NCI-H1930 (cell line): ENCODE measurements at places on chromosomes 2 and 18.

DNA sequence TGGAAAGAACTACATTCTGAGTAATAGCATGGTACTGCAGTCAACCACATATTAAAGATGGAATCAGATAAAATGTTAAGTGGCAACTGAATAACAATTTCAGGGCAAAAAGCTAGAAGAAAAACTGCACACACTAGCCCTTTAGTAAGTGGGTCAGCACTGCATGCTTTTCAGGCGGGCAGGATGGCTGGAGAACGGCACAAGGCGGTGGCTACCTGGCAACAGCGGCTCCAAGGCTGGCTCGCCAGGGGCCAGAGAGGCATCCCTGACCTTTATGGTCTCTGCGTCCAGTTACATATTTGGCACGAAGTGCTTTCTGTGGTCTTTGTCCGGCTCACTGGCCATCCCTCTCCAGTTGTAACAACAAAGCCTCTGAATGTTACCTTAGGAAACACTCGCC is 226.7 kb downstream of the MYT1L start:
- DNase-seq, result no peak

DNA sequence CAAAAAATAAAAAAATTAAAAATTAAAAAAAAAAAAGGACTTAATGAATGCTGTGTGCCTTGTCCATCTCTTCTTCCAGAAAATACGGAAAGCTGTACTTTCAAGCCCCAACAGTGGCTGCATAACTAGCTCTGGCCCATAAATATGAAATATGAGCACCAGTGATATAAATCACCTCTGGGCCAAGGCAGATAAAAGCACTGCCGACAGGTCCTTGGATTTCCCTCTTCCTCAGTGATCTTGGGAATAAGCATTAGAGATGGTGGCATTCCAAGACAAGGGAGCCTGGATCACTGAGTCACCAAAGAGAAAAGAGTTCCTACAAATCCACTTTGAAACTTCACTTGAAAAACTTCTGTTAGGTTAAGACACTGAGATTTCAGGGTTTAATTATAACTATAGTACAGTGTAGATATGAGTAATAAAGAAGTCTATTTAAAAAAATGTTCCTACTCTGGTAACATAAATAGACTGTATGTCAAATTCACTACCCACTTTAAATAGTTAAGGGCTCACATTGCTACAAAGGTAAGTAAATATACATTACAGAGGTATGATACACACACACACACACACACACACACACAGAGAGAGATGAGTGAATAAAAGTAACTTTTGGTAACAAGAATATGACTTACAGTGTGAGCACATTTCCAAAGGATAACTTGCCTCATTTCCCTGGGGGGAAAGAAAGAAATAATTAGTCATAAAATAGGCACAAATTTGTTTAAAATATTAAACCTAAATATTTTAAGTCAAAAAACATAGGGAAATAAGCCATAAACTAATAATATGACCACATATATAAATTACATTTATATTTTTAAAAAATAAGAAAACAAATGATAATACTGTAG is 35.6 kb downstream of the PPP3R1 start:
- DNase-seq, result no peak

DNA sequence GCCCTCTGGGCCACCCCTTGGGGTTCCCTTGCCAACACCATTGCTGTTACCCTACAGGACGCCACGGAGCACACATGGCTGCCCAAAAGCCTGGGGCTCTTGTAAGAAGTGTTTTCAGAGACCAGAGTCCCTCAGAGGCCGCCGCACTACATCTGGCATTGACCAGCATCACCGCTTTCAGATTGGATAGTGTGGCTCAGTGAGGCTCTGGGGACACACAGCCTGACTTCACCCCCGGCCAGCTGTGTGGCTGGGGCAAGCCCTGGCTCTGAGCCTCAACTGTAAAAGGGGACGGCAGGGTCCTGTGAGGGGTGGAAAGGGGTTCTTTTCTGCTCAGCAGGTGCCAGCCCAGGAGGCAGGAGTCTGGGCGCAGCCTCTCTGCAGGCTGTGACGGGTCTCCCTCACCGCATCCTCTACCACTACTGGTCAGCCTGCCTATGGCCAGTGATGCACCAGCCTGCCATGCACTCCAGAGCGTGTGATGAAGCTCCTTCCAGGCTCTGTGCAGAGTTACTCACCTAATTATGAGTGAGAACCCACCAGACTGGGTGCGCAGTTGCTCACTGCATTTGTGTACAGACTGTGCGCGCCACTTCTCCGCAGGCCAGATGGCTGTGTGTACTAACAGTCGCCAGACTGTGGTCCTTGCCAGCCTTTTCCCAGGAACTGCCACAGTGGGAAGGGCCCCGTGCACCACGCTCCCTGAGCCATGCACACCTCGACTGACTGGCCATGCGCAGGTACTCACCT is 10.7 kb upstream of the OTOF start:
- no peak for DNase-seq

DNA sequence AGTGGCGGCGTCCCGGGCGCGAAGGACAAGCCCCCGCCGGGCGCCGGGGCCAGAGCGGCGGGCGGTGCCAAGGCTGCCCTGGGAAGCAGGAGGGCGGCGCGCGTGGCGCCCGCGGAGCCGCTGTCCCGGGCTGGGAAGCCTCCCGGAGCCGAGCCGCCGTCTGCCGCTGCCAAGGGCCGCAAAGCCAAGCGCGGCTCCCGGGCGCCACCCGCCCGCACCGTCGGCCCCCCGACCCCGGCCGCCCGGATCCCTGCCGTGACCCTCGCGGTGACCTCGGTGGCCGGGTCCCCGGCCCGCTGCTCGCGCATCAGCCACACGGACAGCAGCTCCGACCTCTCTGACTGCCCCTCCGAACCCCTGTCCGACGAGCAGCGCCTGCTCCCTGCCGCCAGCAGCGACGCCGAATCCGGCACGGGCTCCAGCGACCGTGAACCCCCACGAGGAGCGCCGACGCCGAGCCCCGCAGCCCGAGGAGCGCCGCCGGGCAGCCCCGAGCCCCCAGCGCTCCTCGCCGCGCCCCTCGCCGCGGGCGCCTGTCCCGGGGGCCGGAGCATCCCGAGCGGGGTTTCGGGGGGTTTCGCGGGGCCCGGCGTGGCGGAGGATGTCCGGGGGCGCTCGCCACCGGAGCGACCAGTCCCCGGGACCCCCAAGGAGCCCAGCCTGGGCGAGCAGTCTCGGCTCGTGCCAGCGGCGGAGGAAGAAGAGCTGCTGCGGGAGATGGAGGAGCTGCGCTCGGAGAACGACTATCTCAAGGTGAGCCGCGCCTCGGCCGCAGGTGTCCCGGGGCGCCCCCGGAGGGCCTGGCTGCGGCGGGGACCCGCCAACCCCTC is 820 bp downstream of the MTCL1 start:
- no peak for DNase-seq

DNA sequence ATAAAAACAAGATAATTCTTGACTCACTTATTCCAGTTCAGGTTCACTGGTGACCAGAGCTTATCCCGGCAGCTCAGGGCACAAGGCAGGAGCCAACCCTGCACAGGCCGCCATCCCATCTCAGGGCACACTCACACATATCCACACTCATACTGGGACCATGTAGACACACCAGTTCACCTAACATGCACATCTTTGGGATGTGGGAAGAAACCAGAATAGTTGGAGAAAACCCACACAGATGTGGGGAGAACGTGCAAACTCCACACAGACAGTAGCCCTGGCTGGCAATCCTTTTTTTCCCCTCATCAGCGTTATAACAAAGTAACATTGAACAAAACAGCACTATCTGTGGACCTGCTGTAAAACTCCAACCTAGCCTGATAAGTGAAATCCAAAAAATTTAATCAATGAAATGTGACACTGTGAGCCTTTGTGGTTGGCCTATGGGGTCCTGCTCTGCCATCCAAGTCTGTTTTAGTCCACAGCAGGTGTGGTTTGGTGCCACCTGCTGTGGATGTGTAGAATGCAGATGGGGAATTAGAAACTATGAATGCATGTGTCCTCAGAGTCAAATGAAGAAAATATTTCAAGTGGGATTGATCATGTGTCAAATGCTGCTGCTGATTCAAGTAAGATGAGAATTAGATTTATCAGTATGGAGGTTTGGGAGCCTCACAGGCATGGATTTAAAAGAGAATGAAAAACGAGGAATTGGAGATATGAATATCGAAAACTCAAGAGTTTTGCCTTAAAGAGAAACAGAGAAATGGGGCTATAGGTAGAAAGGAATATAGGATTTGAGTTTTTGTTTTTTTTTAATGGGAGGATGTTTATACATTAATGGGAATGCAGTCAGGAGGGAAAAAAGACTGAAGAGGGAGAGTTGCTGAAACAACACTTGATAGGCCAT is 47.0 kb downstream of the UGP2 start:
- peak; percentile 11 for DNase-seq
